ENCODE measurements at places on chromosomes 5 and 9.

GRCh38 chr5:127306647-127307046, 16.1 kb downstream of the MEGF10 start:
- no peak for DNase-seq

GRCh38 chr5:111070272-111071134, 1.0 kb upstream of the TSLP start:
- no peak for DNase-seq

- DNase-seq: no peak
Observed at GRCh38 chr9:127943731-127944144, 6.1 kb upstream of the DPM2 start.

DNA sequence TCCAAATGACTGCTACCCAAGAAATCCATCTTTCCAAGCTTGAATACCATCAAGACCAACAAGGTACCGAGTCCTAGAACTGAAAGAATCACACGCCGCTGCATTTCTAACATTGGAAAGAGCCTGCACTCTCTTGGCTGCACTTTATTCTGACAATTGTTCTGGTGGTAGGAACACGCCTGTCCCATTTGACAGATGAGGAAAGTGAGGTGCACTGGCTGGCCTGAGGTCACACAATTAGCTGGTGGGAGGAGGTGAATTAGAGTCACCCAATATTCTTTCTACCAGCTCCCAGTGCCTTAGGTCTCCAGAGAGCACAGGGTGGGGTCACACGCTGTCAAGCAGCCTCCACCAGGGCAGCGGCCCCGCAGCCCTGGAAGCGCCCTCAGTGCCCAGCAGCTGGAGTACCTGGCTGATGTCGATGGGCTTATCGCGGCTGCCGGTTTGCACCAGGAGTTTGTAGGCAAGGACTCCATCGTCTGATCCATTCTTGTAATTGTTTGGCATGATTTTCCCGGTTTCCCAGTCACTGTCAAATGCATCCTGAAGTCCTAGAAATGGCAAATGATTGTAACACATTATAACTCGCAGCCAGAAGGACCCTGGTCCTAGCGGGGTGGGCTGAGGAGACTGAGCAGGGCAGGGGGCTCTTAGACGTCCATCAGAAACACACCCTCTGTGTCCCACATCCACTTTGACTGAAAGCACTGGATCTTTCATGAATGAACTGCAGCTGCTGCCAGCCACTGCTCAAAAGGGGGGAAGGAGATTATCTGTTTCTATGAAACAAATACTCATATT, 55.1 kb downstream of the PTCH1 start:
- DNase-seq: no peak

GRCh38 chr5:115583474-115583873, 18.8 kb downstream of the TICAM2 start:
- no peak for DNase-seq

GRCh38 chr9:90903766-90904424, 102.3 kb downstream of the SYK start:
- DNase-seq: no peak

All from NCI-H446 treated with DMSO at 0.1 percent for 48 hours (cell line).